Mucosa of descending colon (tissue), 3 donors: ENCODE measurements at places on chromosomes 6 and 20. TPM values are rescaled to one million over a fixed set of nuclear protein-coding genes. Genes with fewer than 3 reads are reported as not detected.

METTL24 gene
- total RNA-seq: 23.5 TPM

HFE gene
- total RNA-seq: 11.1 TPM

DNA sequence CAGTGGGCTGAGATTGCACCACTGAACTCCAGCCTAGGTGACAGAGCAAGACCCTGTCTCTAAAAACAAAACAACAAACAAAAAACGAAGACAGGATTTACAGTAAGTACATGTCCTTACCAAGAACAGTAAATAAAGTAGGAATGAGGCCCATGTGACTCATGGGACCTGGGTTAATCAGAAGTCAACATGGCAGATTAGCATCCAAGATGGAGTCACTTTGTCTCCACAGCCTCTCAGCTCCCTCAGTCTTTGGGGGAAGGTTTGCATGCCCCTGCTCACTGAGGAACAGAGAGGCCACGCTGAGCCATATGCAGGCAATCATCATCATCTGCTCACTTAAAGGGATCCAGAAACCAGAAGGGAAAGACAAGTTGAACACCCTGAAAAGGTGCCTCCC is 7.8 kb upstream of the MUC22 start:
- DNase-seq: no peak

GRCh38 chr6:163771180-163771579 is 356.7 kb downstream of the QKI start:
- no peak for DNase-seq

DNA sequence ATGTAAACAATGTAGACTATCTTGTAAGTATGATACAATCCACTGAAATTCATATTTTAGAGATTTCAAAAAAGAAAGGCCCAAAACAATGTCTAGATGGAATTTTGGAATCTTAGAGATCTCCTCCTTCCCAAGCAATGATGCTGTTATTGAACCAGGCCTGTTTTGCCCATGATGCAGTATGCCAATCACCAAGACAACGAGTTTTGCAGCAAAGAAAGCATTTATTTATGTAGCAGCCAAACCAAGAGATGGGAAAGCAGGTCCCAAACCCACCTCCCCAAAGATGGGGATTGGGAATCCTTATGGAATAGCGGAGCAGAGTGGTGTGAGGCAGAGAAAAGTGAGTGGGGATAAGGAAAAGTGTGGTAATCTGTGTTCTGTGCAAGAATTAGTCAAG is 197.8 kb upstream of the NT5E start:
- no peak for DNase-seq

DNA sequence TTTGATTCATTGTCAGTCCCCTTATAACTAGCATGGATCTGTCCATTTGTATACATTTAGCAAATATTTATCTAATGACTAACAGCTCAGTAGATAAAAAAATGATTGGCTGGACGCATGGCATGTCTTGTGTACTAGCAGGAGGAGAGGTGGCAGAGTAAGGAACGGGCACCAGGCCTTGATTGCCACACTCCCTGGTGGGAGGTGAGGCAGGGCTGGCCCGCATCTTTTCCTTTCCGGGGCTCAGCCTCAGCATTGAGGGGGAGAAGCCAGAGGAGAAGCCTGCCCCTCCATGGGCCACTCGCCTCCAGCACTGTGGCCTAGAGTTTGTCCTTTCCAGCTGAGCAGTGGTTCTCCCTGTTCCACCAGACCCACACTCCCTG is 84.9 kb upstream of the TMEM181 start:
- peak; percentile 28 for DNase-seq
